Activated T-helper 1 cell treated with Interleukin-2 at 50 U/mL for 16 hours (primary cell): ENCODE measurements at places on chromosomes 2 and 18.

GRCh38 chr18:47716632-47717185 is 213.8 kb downstream of the SMAD2 start:
- no peak for DNase-seq

- DNase-seq, result no peak
These were observed 95.9 kb upstream of the STON1 start for GRCh38 chr2:48434101-48434500.

GRCh38 chr18:39396168-39396567 is 1830.6 kb upstream of the CELF4 start:
- no peak for DNase-seq

- DNase-seq, result no peak
These were observed at the start of gene OSR1 for GRCh38 chr2:19358242-19359020. OSR1 (minus strand) TSS chr2:19358623; CDS start chr2:19353805, 4,818 bp downstream.
